Left renal pelvis (tissue), 4 donors: ENCODE measurements at places on chromosomes 1 and 21.

DNA sequence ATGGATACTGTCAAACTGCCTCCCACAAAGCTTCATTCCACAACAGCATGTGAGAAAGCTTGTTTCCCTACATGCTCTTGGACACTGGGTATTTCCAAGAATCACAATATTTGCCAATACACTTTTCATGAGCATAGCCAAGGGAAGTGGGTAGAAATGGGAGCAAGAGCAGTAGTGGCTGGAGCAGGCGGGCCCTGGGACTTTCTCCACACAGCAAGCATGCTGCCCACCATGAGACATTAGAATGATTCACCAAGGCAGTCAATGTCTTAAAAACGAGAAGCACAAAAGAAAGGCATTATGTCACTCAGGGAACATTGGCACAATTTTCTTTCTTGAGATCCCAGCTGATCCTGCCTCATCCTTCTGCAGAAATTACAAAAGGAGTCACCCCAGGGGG lies 371.6 kb upstream of the RUNX1 start:
- DNase-seq, result no peak

GRCh38 chr1:31671561-31672201 lies 27.0 kb upstream of the PEF1 start:
- DNase-seq, result no peak

DNA sequence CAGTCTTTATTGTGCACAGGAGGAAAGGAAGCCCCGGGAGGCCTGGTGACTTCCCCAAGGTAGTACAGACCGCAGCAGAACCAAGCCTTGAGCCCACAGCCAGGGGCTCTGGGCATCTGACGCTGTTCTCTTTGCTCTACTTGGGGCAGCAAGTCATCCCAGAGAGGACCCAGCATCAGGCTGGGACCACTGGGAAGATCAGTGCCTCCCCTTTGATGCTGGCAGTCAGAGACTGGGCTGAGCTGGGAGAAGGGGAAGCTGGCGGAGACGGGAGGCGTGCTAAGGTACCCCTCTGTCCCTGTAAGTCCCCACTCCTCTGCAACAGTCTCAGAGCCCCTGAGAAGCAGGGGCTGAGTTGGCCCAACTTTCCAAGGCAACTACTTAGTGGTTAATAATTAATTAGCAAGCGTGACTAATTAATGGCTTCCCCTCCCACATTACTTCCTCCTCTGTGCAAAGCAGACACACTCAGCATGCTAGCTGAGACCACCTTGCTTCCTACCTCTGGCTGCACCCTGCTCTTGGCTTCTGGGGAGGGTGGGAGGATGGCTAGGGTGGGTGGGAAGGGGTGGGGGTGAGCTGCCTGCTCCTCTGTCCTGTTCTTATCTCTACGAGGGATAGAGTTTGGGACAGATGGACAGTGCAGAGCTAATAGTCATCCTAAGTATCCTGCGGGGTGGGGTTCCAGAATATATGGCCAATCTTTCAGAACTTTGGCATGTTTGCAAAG lies 1.3 kb downstream of the INAVA start:
- DNase-seq, result no peak

DNA sequence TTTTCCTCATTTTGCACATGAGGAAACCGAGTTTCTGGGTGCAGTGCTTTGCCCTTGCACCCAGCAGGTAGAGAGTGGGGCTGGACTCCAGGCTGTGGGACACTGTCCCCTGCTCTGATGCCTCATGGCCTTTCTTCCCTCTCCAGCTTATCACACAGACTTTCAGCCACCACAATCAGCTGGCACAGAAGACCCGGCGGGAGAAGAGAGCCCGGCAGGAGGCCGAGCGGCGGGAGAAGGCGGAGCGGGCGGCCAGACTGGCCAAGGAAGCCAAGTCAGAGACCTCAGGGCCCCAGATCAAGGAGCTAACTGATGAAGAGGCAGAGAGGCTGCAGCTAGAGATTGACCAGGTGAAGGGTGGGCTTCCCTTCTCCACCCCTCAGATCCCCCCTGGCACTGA lies 19.0 kb downstream of the KDF1 start:
- no peak for DNase-seq

GRCh38 chr1:40081871-40082270 lies 15.2 kb downstream of the PPT1 start:
- no peak for DNase-seq

DNA sequence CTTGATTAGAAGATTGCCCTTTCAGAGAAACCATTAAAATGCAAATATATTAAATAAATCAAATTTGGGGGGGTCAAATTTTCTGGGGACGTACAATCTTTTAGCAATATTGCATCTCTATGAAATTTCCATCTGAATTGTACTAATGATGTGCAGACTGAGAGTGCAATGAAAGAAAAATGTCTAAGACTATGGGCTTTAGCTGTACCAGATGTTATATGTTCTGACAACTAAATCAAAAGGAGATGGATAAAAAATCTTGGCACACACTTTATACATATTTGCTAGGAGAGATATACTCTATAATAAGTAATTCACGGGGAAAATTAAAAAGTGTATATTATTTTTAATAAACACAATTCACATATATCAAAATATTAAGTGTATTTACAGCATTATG lies 13.0 kb upstream of the PLPPR5 start:
- no peak for DNase-seq

- DNase-seq, result no peak
Observed at GRCh38 chr1:158496374-158496773, 24.4 kb downstream of the OR10R2 start.

DNA sequence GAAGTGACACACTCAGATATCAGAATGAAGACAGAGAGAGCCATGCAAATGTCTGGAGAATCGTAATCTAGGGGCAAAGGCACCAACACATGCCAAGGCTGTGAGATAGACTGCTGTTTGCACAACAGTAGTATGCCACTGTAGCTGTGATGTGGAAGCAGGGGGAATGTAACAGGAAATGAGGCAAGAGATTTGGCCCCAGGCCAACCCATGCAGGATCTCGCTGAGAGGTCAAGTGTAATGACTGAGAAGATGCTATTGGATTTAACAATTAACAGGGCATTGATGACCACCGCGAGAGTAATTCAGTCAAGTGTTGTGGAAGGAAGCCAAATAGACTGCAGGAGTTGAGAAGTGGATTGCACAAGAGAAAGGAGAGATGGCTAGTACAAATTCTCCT lies 107.3 kb upstream of the ST6GALNAC5 start:
- DNase-seq, result no peak

- no peak for DNase-seq
Observed at GRCh38 chr1:94100785-94101612, 19.9 kb downstream of the ABCA4 start.

DNA sequence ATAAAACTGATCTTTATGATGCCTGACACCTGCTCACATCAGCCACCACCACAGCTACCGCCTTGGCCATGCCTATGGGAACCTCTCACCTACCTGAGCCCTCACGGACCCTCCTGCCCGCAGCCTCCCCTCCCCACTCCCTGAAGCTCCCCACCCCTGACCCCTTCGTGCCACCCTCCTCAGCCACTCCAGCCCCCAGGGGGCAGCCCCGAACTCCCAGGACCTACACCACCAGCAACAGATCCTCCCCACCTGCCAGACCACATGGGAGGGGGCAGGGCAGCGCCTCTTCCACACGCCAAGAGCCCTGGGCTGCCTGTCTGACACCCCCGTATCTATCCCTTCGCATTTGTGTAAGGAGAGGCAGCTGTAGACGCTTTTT lies 14.2 kb upstream of the ARHGEF16 start:
- DNase-seq, result no peak

DNA sequence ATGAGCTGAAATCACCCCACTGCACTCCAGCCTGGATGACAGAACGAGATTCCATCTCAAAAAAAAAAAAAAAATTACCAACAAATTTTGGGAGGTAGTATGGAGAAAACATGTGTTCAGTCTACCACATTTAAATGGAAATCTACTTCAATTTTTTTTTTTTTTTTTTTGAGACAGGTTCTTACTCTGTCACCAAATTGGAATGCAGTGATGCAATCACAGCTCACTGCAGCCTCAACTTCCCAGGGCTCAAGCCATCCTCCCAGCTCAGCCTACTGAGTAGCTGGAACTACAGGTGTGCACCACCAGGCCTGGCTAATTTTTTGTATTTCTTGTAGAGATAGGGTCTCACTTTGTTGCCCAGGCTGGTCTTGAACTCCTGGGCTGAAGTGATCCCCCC lies 82.1 kb downstream of the GFI1 start:
- no peak for DNase-seq

GRCh38 chr1:22273686-22274681 lies 131.1 kb upstream of the WNT4 start:
- no peak for DNase-seq

GRCh38 chr1:245398180-245398579 lies 243.4 kb downstream of the KIF26B start:
- DNase-seq, result no peak

GRCh38 chr1:1625824-1626206 lies 6.2 kb upstream of the MMP23B start:
- DNase-seq, result no peak

DNA sequence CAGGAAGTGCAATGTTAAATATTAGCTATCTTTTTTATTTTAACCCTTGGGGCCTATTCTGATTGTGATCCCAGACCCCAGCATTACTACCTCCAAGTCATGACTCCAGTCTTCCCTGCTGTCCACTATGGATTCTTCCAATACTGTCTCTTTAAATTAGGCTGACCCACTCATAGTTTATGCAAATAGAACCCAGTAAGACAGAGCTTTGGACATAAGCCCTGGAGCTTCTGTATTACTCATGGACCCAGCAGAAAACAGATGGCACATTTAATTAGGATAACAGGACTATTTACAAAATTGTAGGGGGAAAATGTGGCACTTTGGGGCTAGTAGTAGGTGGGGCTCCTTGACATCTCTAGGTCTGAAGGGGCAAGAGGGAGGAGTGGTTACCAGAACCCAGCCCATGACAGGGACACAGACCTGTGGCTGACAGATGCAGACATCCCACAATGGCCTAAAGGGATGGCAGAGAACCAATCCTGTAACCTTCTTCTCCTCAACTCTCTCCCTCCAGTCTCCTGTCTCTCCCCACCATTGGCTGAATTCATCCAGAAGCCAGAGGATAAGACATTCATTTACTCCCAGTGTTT lies 233.5 kb downstream of the OMA1 start:
- no peak for DNase-seq

GRCh38 chr1:244210884-244211558 lies 159.9 kb downstream of the ZBTB18 start:
- DNase-seq, result no peak

DNA sequence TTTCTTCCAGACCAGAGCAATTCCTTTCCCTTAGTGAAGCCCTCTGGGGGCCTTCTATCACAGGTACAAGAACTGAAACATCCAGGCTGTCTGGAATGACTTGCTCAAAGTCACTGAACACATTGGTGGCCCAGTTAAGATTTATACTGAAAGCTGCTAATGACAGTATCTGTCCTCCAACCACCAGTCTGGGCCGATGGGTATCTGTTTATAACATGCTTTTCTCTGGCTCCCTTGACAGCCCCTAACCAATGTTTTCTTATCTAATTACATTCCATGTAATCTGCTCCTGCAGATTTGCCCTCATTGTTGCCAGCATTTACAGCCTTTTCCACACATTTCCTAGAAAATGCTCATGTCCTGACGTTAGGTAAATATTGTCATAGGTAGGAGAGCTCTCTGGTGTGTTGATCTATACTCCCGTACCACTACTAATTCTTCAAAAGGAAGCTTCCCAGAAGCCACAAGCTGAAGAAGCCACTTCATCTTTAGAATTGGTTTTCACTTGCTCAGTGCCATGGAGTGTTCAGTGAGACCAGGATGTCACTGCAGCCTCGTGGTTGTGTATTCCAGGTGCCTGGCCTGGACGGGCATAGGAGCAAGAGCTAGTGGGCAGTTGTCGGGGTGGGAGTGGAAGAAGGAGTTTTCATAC lies 163.9 kb downstream of the TSEN15 start:
- no peak for DNase-seq

DNA sequence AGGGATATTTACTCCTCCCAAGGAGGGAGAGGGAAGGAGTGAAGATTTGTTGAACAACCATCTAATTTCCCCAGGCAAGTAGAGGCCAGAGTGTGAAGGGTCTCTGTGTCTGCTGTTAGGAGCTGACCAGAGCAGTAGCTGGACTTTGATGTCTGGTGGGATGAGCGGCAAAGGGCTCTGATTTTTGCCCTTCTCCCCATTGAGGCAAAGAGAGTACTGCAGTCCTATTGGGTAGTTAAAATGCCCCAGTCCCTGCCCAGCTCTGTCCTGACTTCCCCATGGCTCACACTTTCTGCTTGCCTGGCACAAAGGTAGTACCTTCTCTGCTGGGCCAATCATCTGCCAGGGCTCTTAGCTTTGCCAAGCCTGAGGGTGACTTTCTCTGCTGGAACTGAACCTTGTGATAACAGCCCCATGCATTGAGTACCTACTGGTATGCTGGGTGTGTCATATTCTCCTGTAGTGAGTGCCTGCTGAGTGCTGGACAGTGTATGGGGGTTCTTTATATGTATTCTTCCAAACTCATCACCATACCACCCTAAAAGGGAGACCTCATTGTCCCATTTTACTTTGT lies 64.0 kb upstream of the SELENON start:
- DNase-seq, result no peak

DNA sequence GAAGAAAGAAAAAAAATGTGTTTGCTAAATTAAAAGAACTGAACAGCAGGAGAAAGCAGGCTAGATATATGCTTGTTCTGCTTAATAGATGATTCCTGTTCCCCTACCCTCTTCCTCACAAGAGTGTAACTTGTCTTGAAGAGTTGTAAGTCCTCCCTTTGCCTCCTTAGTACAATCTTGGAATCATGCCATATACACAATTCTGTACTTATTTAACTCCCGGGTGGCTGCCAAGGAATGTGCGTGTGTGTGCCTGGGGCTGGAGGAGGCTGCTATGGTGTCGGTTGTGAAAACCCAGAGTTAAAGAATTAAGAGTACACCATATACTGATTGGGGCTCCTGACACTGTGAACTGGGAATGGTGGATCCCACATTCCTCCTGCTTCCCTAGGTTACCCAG lies 194.2 kb downstream of the SIPA1L2 start:
- no peak for DNase-seq

DNA sequence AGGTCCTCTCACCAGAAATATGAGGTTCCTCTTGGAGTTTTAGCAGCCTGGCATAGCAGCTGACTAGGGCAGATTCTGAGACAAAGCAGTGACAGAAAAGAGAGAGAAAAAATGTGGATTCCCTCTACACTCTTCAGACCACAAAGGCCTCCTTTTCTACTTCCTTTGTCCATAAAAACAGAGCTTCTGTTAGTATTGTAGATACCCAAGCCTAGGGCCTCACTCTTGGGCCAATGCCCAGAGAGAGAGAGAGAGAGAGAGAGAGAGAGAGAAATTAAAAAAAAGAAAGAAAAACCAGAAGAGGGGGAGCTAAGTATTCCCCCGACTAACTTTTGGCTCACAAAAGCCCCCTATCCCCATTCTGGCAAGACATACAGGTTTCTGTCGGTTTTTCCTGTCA lies 2.4 kb upstream of the ZRANB2 start:
- DNase-seq, result no peak

GRCh38 chr1:83839566-83840173 lies 159.3 kb downstream of the TTLL7 start:
- DNase-seq, result no peak

GRCh38 chr1:32491386-32491785 lies 26.5 kb downstream of the ZBTB8B start:
- no peak for DNase-seq

DNA sequence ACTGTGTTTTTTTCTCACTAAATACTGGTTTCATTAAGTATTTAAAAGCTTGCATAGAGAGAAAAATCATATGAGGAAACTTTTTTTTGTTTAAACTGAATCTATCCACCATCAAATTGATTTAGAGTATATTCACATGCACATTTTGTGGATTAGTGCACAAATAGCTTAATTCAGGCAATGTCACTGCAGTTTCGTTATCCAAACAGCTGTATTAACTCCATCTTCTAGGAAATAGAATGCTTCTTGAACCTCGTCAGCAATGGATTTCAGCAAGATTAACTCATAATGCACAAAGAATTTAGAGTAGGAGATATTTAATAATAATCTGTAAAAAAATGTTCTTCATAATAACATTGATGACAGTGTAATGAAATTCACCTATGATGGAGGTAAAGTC lies 37.5 kb downstream of the NEXN start:
- no peak for DNase-seq
